C1 segment of cervical spinal cord (tissue), 14 donors: ENCODE measurements at places on chromosomes 6 and 20.

GRCh38 chr6:32519118-32519909 lies 10.8 kb downstream of the HLA-DRB5 start:
- DNase-seq: no peak

DNA sequence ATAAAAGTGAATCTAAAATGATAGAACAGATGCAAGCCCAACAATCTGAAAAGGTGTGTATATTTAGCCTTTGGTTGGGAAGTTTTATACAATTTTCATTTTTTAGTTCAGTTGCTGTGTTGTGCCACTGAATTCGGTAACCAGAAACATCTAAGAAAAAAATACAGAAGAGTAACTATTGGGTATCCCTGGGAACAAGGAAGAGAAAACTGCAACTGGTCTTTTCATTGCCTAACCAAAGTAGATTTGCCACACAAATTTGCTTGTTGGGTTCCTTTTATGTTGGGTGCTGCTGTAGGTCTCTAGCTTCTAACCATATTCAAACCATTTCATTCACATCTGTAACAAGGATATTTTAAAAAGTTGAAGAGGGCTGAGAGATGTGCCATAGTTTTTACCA lies 2.8 kb upstream of the TMEM30A start:
- DNase-seq: no peak

DNA sequence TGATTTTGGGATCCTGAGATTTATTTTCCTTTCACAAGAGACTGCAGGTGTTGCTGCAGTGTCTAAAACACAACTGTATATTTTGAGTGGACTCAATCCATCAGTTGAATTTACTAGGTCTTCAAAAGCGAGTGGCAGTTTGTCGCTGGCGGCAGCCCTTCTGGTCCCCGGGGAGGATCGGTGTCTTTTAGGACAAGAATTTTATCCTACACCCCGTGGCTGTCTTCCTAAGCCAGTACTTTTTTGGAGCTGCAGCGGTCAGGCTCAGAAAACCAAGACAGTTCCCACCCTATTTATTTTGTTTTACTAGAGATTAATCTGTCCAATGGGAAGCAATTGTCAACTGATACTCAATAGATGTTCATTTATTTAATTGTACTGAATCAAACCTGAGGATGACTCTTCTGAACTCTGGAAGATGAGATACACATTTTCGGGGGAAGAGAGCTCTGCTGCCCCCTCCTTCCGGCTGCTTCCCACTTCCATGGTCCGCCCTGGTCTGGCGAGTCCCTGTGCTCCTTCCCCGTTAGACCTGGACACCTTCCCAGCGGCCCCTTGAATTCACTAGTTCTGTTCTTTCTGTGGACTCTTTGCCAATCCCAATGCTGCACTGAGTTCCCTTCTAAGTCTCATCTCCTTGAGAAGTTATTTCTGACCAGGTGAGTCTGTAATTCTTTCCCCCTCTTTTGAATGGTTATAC lies 90.6 kb downstream of the ERMARD start:
- no peak for DNase-seq

DNA sequence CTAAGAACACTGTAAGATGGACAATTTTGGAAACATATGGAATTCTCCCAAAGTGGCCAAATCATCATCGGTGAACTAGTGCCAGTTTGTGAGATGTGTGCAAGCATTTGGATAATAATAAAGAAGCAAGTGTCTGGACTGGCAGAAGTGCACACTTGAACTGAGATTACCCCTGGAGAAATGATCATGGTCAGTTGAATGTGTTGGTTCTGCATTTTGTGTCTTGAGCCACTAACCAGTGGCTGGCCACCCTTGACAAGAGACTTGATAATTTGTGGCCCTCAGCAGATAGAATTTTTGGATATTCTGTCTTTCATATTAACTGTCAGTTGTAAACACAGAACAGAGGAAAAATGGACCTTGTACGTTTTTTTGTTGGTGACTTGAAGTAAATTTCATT lies 37.4 kb downstream of the CITED2 start:
- DNase-seq: no peak

- no peak for DNase-seq
These were observed 117.1 kb upstream of the EEF1E1 start for GRCh38 chr6:8219352-8219943.

GRCh38 chr20:39280875-39281274 lies 318.7 kb downstream of the DHX35 start:
- DNase-seq: no peak

GRCh38 chr6:29702519-29703103 lies 20.6 kb upstream of the HLA-F start:
- DNase-seq: no peak

- no peak for DNase-seq
These were observed 155.2 kb downstream of the SCML4 start for GRCh38 chr6:107668743-107669474.

DNA sequence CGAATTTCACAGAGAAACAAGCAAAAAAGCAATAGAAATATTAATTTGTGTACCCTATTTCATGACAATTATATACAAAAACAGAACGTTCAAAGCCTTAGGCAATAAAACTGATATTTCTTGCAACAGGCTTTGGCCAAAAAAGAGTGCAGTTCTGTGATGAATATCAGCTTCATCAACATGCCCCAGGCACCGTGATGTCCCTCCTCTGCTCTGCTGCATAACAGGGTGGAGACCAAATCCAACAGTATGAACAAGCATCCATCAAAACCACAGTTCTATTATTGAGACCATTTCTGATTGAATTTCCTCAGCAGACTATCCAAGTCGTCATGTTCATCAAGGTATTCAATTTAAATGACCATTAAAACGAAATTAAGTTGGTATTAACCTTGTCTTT lies 722.6 kb upstream of the NRSN1 start:
- DNase-seq: no peak

DNA sequence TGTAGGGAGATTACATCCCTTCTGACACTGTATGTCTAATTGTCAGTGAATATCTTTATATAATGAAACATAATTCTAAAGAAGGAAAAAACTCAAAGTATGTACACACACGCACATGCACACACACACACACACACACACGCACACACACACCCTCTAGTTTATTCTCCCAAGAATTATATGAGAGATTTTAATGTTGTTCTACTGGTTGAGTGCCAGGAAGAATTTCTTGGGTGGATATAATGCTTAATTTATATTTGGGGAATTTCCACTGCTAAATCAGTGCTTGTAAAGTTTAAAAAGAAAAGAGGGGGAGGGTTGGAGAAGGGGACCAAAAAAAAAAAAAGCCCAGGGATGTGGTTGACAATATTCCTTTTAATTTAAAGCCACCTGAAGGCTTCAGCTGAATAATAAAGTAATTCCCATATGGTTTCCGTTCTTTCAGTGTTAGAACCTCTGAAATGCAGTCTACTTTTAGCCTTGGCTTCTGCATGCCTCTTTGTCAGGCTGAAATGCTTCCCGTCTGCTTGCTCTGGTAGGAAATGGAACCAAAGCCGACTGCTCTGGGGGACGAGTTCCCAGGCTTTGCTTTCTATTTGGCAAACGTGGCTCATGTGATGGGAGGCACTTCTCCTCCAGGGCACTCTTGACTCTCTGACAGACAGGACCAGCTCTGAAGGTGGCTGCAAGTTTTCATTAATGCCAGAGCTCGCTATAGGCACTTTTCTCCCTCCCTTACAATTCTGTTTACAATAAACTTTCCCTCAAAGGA lies 225.4 kb downstream of the PRL start:
- DNase-seq: no peak

GRCh38 chr6:148888856-148889255 lies 142.0 kb downstream of the UST start:
- no peak for DNase-seq

DNA sequence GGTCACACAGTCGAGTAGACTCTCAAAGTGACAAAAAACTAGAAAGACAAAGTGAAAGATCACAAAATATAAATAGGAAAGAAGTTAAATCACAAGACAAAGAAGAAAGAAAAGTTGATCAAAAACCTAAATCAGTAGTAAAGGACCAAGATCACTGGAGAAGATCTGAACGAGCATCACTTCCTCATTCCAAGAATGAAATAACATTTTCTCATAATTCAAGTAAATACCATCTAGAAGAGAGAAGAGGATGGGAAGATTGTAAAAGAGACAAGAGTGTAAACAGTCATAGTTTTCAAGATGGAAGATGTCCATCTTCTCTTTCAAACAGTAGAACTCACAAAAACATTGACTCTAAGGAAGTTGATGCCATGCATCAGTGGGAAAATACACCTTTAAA lies 31.6 kb upstream of the GJA10 start:
- DNase-seq: no peak

DNA sequence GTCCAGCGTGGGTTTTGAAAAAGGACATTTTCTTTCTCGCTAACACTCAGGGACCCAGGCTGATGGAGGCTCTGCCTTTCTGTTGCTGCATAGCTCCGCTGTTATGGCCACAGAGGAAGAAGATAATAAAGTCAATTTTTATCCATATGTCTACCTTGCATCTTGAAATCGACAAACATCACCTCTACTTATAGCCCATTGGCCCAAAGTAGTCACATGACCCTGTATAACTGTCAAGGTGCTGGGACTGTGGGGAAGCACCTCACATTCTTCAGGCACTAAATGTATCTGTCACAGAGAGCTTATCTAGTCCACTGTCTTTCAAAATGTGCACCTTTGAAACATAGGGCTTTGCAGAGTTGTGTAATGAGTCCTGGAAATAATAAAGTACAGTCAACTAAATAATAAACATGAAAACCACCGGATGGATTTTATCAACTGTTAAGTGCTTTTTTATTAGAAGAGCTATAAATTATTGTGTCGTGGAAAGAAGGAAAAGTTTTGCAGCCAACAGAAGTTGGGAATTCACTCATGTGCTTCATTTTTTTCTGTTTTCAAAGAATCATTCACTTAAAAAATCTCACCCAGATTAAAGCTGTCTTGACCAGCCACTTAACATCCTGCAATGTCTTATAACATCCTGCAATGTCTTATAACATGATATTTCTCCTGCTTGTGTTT lies 47.7 kb upstream of the RCAN2 start:
- no peak for DNase-seq

- DNase-seq: no peak
These were observed 16.8 kb upstream of the DCDC2 start for GRCh38 chr6:24374612-24375011.

DNA sequence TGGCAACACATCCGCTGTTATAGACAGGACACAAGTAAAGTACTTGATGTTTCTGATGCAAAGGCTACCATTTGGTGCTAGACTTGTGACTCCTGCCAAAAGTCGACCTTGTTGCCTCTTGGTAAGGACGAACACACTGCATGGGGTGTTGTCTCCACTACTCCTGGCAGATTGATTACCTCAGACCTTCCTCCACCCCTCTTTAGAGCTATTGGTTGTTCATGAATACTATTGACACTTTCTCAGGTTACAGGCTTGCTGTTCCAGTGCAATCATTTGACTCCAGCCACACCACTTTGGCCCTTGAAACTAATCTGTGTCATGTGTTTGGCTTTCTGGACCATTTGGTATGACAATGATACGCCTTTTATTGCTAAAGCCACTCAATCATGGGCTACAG lies 62.3 kb downstream of the TRMT11 start:
- no peak for DNase-seq

DNA sequence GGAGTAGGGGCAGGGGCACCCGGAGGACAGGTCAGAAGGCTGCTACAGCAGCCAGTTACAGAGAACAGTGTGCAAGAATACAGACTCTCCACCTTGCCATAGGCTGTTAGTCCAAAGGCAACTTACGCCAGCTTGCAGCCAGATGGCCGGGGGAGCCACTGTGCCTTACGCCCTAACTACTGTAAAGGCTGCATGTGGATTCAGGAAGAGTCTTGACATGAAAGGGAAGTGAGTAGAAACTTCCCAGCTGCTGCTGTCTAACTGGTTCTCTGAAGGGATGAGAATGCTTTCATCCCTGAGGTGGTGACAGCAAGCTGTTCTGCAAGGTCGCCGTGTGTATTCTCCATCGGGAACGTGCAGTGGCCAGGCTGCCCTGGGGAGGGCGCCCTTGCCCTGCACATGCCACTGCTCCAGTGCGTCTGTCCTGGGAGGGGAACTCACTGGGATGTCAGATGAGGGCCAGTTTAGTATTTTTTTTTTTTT lies 46.1 kb downstream of the LYRM4 start:
- no peak for DNase-seq
